Omental fat pad (tissue), 4 donors: ENCODE measurements at places on chromosomes 2 and 18.

GRCh38 chr18:27652480-27653121 lies 467.5 kb upstream of the CHST9 start:
- DNase-seq: no peak

DNA sequence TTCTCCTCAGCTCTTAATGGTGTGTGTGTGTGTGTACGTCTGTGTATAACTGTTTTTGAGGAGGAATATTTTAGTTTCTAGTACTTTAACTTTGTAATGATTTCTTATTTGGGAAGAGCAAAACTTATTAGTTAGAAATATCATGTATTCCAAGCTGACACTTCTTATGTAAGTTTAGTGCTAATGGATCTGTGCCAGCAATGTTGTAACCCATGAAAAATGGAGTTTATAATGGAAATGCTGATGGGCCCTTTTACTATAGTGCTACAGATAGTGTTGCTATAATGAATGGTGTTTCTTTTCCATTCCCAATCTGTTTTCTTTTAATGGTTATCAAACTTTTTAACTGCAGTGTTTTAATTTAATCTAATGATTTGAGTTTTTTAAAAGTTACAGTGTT lies 49.8 kb upstream of the OTX1 start:
- no peak for DNase-seq

- no peak for DNase-seq
Observed at GRCh38 chr2:42938671-42939370, 146.4 kb upstream of the HAAO start.

GRCh38 chr18:12921178-12921577 lies 26.6 kb upstream of the SEH1L start:
- DNase-seq: no peak

DNA sequence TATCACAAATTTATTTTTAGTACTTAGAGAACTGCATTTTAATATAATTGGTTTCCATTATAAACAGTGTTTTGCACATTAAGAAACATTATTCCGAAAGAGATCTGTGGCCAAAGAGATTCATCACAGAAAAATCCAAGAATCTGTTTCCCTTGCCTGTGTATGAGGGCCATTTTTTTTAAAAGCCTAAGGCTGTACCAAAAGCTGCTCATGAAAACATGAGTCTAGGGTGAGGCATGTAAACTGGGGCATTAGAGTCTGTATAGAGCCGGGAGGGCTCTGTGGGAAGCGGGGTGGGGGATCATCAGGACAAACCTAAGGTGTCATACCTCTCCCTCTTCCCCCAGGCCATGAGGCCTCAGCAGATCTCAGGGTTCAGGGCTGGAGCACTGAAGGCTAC lies 223.8 kb downstream of the FBXO15 start:
- no peak for DNase-seq

GRCh38 chr2:145677371-145677770 lies 1157.5 kb upstream of the ZEB2 start:
- no peak for DNase-seq

- DNase-seq: no peak
Observed at GRCh38 chr2:239293775-239294430, 106.9 kb downstream of the HDAC4 start.

DNA sequence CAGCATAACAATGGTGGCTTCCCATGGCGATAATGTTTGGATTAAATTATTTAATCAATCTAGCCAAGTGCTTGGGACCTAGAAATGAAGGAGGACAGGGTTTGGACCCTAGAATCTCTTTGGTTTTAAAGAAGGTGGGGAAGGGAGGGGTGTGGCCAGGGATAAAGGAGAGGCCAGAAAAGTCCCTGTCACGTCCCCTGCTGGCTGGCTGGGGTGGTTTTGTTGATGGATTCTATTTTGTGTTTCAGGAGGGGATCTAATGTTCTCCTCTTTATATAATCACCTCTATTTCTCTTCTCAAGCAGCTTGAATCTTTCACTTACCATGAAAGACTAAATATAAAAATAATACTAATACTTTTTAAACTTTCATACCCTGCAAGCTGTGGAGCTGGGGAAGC lies 52.6 kb upstream of the GALR1 start:
- no peak for DNase-seq

- no peak for DNase-seq
Observed at GRCh38 chr2:121686218-121686617, 37.0 kb upstream of the CLASP1 start.

GRCh38 chr2:29632018-29632417 lies 289.4 kb downstream of the ALK start:
- no peak for DNase-seq

GRCh38 chr18:21682371-21683051 lies 22.1 kb downstream of the ABHD3 start:
- DNase-seq: no peak
